AML-193 (cell line): ENCODE measurements at places on chromosomes 3 and 15.

DNA sequence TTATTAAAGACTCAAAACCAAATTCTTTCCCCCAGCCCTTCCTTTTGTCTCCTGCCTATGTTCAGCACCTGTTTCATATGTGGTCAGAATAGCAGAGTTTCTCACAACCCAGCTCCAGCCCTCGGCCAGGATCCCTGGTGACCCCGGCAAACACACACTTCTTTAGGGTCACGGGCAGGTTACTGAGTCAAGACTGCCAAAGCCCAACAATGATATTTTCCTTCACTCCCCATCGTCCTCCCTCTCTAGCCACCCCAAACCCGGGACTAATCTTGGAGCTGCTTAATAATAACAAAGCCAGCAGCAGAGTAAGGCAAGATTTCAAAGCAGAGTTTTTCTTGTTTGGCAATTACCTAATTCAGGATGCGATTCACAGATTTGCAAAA is 25.5 kb downstream of the RARB start:
- DNase-seq, result no peak

GRCh38 chr3:41581700-41582099 is 380.2 kb downstream of the ULK4 start:
- no peak for DNase-seq

DNA sequence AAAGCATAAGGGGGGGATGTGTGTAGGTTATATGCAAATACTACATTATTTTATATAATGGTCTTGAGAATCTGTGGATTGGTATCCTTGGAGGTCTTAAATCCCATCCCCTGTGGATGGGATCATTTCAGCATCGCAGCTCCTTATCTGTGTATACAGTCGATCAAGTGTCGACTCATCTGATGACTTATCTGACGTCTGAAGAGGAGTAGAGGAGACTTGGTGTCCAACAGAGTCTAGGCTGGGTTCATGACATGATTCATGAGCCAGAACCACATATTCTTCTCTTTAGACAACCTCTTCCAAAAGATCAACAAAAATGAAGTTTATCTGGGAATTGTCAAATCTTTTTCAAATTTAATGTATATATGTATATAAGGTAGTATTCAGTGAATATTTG is 220.7 kb downstream of the NR2F2 start:
- no peak for DNase-seq

DNA sequence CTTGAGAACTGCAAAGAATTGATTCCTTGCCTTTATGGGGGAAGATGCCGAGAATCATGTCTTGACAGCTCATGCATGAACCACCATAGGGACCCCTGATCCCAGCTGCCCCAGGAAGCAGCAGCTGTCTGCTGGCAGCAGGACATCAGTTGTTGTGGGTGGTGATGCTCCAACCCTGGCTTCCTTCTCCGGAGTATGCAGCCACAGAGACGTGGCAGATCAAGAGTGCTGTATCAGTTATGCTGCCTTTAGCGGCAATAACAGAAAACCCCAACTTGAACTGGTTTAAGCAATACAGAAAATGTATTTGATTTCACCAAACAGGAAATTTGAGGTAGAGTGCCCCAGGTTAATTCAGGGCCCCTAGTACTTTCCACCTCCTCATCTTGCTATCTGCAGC is 92.2 kb upstream of the TNFAIP8L3 start:
- no peak for DNase-seq

DNA sequence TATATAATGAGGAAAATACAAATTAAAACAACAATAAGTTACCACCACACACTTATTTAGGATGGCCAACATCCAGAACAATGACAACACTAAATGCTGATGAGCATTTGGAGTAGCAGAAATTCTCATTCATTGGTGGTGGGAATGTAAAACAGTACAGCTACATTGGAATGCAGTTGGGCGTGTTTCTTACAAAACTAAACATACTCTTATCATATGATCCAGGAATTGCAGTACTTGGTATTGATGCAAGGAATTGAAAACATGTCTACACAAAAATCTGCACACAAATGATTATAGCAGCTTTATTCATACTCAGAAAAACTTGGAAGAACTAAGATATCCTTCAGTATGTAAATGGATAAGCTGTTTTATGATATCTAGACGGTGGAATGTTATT is 594.2 kb downstream of the ZBBX start:
- no peak for DNase-seq

DNA sequence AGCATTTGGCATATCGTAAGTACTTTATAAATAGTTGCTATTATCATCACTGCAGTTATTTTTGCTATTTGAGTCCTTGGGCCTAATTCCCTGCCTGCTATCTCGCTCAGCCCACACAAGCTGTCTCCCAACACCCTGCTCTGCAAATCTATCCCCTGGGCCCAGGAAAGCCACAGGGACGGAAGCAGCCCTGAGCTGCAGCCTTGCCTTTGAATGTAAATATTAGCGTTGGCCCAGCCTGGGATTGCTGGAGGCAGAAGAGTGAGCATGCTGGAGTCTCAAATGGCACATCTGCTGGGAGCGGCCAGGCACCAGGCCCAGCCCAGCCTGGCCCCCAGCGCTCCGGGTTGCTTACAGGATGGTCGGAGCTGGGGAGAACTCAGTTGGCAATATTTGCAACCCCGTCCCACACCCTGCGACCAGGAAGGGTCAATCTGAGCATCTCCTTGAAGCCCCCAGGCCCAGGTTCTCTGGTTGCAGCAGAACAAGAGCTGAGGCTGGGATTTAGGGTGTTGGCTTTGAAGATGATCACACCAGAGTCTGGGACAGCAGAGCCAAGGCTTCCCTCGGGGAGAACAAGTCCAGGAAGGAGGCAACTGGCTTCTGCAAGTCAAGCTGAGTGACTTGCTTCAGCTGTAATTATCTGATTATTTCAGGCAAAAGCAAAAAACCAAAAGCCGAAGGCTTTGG is 529.6 kb downstream of the SHQ1 start:
- DNase-seq, result no peak

- DNase-seq, result no peak
These were observed 91.2 kb downstream of the TLE3 start for GRCh38 chr15:70006259-70007147.

GRCh38 chr15:60079210-60079609 is 75.1 kb downstream of the FOXB1 start:
- peak; percentile 0 for DNase-seq

- DNase-seq, result peak; percentile 49
These were observed 53.8 kb downstream of the MGLL start for GRCh38 chr3:127768346-127769008.

GRCh38 chr3:30455840-30456239 is 150.6 kb upstream of the TGFBR2 start:
- no peak for DNase-seq

DNA sequence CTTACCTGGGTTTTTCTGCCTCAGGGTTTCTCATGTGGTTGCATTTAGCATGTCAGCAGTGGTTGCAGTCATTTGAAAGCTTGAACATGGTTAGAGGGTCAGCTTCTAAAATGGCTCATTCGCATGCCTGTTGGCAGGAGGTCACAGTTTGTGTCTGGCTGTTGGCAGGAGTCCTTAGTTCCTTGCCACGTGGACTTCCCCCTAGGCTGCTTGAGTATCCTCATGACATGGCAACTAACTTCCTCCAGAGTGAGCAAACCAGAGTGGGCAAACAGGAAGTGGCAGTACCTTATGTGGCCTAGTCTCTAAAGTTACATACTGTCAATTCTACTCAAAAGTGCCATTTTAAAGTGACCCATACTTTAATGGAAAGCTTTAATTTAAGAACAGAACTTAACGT is 3.4 kb upstream of the UNC13C start:
- DNase-seq, result no peak

GRCh38 chr3:14096742-14097141 is 27.9 kb downstream of the CHCHD4 start:
- DNase-seq, result no peak

DNA sequence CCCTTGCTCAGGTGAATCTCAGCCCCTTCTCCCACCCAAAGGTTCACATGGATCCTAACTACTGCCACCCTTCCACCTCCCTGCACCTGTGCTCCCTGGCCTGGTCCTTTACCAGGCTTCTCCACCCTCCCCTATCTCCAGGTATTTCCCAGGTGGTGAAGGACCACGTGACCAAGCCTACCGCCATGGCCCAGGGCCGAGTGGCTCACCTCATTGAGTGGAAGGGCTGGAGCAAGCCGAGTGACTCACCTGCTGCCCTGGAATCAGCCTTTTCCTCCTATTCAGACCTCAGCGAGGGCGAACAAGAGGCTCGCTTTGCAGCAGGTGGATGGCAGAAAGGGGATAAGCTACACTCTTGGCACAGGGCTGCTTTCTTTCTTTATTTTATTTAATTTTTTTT is 4.5 kb downstream of the FAM131A start:
- no peak for DNase-seq

DNA sequence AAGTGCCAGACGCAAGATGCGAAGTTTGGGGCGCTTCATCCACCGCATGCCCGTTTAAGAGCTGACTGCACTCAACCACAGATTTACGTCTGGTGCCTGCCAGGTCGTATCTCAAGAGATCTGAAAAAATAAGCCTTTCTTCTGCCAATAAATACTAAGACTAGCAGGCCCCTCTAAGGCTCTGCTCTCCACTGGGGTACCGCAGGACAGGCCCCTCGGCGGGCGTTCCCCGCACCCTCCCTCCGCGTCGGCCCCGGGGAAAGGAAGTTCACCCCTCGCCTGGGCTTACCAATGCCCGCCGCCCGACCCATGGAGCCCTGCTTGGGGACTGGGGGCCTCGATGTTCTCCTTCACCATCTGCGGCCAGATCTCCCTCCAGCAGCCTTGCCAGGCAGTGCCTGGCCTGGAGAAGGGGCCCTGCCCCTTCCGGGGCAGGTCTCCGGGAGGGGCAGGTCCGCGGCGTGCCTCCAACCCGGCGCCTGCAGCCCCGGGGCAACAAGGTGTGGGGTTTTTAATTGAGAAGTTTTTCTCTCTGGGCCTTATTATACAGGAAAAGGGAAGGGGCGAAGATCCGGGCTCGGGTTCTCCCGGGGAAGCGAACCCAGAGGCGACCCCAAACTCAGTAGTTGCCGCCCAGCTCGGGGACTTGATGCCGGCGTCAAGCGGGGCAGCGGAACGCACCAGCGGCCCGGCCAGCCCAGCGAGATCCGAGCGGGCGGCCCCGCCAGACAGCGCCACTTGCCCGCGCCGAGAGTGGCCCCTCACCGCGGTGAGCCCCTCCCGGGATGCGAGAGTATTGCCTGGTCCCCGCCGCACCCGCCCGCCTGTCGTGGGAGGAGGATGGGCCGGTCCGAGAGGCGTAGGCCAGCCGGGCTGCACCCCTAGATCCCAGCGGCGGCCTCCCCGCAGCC is 735 bp downstream of the GOLGA8B start:
- DNase-seq, result peak; percentile 30

GRCh38 chr3:44902628-44903027 is 28.2 kb downstream of the TGM4 start:
- no peak for DNase-seq

GRCh38 chr15:61749169-61749568 is 311.1 kb downstream of the VPS13C start:
- no peak for DNase-seq

DNA sequence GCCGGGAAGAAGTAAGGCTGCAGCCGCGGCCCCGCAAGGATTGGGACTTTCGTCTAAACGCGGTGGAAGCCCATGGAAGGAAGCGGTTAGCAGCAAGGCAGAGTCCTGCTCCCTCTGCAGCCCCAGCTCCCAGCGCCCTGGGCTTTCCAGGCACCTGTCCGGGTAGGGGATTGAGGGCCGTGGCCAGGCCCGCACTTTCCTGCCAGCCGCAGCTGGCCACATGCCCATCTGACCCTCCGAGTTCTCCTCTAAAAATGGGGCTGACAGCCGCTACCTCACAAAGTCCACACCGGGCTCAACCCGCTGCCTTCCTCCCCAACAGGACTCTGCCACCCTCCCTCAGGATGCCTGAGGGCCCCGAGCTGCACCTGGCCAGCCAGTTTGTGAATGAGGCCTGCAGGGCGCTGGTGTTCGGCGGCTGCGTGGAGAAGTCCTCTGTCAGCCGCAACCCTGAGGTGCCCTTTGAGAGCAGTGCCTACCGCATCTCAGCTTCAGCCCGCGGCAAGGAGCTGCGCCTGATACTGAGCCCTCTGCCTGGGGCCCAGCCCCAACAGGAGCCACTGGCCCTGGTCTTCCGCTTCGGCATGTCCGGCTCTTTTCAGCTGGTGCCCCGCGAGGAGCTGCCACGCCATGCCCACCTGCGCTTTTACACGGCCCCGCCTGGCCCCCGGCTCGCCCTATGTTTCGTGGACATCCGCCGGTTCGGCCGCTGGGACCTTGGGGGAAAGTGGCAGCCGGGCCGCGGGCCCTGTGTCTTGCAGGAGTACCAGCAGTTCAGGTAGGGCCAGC is 1.9 kb downstream of the NEIL1 start:
- DNase-seq, result no peak

- DNase-seq, result no peak
These were observed 584.0 kb upstream of the ZNF385D start for GRCh38 chr3:22334996-22335395.

DNA sequence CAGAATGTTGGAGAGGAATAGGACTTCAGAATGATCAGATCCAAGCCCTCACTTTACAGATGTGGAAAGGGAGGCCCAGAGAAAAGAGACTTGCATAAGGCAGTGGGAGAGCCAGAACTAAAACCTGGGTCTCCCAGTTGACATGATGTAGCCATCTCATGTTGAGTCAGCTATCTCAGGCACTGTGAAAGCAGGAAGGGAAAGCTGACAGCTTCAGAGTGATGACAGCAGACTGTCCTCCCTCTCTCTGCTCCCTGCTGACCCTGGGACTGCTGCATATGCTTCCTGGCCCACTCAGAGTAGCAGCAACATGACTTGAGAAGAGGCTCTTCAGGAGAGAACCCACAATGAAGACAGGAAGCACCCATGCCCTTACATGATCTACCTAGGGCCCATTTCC is 14.7 kb downstream of the FHIT start:
- DNase-seq, result no peak

- no peak for DNase-seq
These were observed 20.1 kb downstream of the SPTBN5 start for GRCh38 chr15:41873711-41874110.

GRCh38 chr15:41692049-41692448 is 31.8 kb downstream of the MGA start:
- no peak for DNase-seq

DNA sequence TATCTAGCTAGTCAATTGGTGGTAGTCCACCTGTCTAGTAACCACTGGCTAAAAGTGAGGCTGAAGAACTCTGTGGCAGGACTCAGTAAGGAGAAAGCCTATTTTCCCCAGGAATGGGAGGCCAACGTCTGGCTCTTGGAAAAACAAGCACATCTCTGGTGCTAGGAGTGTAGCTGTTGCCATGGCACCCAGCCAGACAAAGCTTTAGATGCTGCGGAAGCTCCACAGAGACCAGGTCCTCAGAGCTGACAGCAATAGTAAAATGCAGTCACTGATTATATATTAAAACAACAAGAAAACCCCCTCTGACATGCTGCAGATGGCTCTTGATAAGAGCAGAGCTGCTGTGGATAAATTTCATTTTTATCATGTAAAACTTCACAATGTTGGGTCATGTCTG is 124.9 kb upstream of the STRIT1 start:
- DNase-seq, result no peak
